Cardiac muscle cell (in vitro differentiated cells and primary cell): ENCODE measurements at places on chromosomes 5 and 9.

DNA sequence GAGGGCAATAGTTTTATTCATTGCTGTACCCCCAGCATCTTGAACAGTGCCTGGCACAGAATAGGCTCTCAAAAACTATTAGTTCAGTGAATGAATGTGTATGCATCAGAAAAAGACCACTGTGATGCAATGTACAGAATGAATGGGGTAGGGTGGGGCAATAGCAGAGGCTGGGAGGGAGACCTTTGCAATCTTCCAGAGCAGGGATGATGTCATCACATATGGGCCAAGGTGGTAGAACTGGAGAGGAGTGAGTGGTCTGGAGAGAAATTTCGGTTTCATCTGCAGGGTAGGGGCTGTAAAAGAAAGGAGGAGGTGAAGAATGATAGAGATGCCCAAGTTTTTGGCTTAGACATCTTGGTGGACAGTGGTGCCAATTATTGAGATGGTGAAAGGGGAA, 23.4 kb upstream of the ARAP3 start:
- DNase-seq, result no peak

DNA sequence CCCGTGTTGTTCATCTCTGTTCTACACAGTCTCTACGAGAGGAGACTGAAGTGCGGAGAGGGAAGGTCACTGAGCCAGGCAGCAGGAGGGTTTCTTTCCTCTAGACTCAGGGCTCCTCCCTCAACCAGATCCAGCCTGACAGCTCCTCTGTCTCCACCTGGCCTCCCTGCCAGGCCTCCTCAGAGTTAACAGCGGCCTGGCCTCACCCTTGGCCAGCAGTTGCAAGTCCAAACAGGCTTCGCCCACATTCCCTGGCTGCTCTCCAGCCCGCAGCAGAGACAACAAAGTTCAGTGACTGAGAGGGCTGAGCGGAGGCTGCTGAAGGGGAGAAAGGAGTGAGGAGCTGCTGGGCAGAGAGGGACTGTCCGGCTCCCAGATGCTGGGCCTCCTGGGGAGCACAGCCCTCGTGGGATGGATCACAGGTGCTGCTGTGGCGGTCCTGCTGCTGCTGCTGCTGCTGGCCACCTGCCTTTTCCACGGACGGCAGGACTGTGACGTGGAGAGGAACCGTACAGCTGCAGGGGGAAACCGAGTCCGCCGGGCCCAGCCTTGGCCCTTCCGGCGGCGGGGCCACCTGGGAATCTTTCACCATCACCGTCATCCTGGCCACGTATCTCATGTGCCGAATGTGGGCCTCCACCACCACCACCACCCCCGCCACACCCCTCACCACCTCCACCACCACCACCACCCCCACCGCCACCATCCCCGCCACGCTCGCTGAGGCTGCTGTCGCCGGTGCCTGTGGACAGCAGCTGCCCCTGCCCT, at the start of gene HRCT1:
HRCT1 (plus strand) TSS at position 291 of the 768 bp plus-strand sequence; CDS start at position 377, 86 bp downstream.
- DNase-seq, result peak; percentile 98

DNA sequence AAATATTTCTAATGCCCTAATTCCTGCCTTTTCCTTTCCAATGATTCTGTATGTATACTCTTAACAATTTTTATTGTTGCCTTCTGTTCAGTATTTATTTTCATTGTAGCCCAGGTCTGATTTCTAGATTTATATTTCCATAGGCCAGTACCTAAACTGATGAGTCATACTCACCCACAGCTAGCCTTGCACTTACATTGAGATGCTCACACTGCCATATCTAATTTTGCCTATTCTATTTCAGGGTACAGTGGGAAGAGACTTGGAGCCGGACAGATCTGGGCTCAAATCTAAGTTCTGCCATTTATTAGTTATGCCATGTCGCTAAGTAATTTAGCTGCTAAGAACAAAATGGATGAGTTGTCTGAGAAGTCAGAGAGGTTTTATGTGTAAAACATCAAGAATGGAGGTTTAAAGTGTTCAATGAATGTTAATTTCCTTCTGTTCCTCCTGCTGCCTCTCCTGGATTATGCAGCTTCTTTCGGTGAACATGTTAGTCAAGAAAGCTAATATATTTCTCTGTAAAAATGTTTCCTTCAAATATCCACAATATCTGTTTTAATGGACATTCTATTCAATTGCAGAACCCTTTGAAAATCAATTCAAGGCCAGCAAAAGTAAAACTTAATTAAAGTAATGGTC, 62.3 kb upstream of the CDK5RAP2 start:
- no peak for DNase-seq

GRCh38 chr5:54553659-54554207, 36.2 kb downstream of the SNX18 start:
- no peak for DNase-seq

DNA sequence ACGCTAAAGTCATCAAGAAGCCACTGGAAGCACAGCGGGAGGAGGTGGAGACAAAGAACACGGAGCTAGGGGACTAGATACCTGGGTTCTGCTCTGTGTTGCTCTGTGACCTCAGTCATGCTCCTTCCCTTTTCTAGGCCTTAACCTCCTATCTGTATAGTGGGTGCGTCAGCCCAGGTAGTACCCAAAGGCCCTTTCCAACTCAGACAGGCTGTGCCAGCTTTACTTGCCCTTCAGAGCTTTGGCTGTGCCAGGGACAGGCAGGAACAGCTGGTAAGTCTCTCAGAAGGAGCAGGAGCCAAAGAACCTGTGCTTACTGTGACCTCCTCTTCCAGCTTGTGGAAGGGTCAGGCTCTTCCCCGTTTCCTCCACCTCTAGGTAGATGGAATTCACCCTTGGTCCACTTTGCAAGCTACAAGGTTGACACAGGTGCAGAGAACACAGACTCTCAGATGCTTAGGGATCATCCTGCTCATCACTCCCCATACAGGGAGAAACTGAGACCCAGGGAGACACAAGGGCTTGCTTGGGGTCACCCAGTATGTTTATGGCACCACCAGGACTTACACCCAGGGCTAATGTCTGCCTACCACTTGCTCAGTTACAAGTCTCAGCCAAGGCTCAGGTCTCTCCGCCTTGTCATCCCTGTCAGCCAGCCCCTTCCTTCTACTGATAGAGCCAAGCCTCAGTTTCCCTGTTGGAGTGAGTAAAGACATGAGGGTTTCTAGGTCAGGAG, 1.7 kb downstream of the CCDC69 start:
- no peak for DNase-seq

DNA sequence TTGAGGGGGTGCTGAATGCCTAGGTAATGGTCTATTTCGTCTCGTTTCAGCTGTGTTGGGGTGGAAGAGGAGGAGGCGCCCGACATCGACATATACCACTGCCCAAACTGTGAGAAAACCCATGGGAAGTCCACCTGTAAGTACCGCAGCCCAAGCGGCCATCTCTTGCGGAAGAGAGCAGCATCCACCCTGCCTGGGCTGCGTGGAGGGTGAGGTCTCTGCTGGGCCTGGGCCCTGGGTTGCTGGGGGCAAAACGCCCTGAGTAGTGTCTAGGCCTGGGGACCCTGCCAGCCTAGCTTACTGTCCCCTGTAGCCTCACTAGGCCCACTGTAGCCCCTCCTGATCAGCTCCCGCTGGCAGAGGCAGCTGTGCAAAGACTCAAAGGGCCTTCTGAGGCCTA, 53.5 kb downstream of the PHF2 start:
- no peak for DNase-seq

- DNase-seq, result no peak
Observed at GRCh38 chr5:108541836-108542235, 159.9 kb upstream of the FBXL17 start.

GRCh38 chr9:31032206-31032605, 1352.2 kb upstream of the ACO1 start:
- DNase-seq, result no peak

GRCh38 chr5:140150201-140150600, 24.5 kb downstream of the IGIP start:
- DNase-seq, result no peak
